ENCODE measurements at places on chromosomes 1 and 21.

DNA sequence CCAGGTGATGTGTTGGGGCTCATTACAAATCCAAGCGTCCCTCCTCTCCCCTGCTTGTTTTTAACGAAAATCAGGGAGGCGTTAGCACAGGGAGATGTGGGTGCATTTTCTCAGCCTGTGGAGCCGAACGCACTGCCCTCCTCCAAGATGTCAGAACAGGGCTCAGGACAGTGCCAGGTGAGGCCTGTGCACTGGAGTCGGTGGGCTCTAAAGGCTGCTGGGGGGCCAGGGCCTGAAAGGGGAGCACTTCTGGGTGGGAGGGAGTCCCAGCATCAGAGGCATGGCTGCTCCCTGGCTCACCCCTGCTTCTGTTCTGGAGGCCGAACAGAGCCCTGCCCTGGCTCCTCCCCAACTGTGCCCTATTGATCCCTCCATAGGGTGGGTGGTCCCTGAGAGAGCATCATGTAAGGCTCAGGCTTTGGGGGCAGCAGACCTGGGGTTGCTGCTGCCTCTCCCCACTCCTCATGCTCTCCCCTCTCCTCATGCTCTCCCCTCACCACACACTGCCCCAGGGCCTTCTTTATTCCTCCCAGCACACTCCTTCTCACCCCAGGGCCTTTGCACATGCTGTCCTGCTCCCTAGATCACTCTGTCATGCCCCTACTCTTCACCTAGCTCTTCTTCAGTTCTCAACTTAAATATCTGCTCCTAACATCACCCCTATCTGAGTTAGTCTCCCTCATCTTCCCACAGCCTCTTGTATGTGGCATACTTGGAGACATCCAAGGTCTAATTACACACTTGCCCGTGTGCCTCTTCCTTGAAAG is 725.2 kb downstream of the PTPRU start:
- DNase-seq: no peak

GRCh38 chr1:226420897-226421296 is 13.0 kb upstream of the PARP1 start:
- no peak for DNase-seq

GRCh38 chr1:243291292-243291691 is 35.5 kb downstream of the SDCCAG8 start:
- DNase-seq: no peak

GRCh38 chr1:205240569-205240968 is 12.8 kb downstream of the TMCC2 start:
- DNase-seq: no peak

DNA sequence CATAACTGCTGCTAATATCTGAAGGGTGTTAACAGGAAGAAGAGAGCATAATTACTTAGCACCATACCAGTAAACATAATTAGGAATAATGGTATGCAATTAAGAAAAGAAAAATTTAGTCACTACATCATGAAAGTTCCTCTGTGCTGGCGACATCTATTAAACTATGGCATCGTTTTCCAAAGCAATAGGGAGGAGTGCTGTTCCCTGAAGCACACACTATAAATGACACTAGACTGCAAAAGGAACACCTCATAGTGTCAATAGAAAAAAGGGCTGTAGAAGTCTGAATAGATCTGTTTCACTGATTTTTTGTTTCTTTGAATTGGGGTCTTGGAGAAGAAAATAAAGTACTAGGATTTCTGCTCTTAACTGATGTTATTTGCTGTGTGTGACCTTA is 773.6 kb upstream of the B3GALT2 start:
- no peak for DNase-seq

DNA sequence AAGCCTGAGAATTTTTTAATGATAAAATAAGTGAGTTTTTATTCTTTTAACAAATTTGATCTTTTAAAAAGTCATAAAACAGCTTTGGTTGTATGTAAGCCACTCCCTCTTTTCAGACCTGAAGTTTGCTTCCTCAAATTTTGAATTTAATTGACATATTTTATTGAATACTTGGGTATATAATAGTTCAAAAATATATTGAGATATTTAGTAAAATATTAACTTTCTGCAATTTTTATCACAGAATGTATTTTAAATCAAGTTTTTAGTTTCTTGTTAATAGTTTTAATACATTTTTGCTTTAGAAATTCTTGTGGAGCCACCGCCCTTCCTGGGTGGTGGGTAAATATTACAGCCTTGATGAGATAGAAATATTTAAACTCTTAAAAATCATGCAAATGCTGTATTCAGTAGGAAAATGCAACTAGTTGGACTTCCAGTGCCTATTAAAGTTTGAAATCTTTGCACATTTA is 867 bp downstream of the PTPRC start:
- DNase-seq: no peak

DNA sequence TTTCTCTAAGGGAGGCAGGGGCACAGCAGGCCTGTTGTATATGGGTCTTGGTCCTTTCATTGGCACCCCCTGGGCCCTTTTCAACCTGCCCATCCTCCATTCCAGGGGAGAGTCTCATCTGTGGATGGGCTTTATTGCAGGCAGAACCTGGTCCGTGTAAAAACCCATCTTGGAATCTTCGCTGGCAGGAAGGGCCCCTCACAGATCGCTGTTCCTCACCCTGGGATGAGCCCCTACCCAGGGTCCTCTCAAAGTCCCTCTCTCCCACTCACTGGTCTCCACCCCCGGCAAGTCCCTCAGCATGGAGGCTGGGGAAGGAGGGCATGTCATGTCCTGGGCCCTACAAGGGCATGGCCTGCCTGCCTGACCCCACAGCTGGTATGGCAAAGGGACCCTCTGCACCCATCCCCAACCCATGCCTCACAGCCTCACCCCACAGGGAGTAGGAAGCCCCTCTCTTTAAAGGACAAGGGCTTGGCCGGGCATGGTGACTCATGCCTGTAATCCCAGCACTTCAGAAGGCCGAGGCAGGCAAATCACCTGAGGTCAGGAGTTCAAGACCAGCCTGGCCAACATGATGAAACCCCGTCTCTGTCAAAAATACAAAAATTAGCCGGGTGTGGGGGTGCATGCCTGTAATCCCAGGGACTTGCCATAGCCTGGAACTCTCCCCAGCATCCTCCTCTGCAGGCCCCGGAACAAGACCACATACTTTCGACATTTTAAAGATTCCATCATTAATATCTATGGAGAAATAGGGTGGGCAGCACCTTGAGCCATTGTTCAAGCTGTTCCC is 13.2 kb upstream of the CDA start:
- no peak for DNase-seq

GRCh38 chr1:78101514-78101913 is 55.7 kb downstream of the GIPC2 start:
- peak; percentile 8 for DNase-seq

GRCh38 chr1:154335025-154335714 is 9.8 kb downstream of the ATP8B2 start:
- peak; percentile 93 for DNase-seq

DNA sequence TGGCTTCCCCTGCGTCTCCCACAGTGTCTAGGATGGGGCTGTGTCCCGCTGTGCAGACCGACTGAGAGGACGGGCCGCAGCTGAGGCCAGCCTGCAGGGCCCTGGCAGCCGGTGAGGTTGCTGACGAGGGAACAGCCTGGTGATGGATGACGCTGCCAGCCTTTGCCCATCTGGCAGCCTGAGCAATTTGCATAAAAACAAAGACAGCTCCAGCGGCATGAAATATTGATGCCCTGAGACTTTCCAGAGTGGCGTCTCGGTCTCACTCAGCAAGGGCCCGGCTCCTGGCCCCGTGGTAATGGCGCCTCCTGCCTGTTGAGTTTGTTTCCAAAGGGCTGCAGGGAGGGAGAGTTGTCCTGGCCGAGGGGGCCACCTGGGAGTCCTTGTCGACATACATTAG is 19.1 kb upstream of the KCNA10 start:
- no peak for DNase-seq

- DNase-seq: no peak
Observed at GRCh38 chr1:159436469-159436868, 3.1 kb upstream of the OR10J1 start.

DNA sequence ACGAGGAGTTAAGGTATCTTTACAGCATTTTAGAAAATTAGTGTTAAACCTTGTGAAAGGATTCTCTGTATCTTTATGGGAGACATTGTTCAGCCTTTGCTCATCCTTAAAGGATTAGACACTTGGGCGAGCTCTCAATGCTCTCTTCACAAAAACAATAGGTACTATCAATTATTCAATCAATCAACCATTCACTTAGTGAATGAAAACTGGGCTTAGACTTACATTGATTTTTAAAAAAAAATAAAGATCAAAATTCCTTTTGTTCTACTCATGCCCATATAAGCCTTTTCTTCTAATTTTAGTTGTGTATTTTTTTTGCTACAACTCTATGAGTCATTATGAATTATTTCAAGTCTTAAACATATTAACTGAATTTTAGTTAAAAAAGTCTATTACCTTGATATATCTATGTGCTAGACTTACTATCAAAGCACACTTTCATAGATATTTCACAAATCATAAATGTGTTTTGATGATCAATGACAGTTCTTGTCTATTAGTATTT is 181.2 kb downstream of the DPYD start:
- no peak for DNase-seq

- no peak for DNase-seq
Observed at GRCh38 chr1:209570743-209571142, 12.8 kb upstream of the CAMK1G start.

DNA sequence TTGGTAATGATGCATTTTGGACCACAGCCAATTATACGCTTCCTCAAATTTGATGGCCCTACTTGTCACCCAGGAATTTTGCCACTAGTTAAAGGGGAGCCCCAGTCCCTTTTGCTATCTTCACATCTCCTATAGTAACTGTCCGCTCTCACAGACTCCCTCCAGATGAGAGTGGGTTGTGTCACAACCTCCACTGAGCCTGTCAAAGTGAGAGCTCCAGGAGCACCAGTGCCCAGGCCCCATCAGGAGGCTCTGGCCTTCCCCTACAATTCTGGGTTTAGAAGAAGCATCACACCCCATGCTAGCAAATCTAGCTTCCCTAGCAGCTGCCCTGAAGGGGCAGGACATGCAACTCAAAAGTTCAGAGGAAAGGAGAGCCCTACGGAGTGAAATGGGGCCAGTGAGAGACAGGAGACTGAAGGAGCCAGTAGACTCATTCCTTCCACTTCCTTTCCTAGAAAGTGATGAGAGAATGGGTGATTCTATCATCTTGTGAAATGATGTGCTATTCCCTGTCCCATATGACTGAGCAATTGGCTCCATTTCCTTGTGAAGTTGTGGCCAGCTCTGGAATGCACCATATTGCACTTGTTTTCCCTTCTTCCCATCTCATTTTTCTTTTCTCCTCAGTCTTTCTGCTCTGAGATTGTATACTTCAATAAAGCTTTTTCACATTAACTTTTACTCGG is 541.3 kb downstream of the DPYD start:
- DNase-seq: no peak

DNA sequence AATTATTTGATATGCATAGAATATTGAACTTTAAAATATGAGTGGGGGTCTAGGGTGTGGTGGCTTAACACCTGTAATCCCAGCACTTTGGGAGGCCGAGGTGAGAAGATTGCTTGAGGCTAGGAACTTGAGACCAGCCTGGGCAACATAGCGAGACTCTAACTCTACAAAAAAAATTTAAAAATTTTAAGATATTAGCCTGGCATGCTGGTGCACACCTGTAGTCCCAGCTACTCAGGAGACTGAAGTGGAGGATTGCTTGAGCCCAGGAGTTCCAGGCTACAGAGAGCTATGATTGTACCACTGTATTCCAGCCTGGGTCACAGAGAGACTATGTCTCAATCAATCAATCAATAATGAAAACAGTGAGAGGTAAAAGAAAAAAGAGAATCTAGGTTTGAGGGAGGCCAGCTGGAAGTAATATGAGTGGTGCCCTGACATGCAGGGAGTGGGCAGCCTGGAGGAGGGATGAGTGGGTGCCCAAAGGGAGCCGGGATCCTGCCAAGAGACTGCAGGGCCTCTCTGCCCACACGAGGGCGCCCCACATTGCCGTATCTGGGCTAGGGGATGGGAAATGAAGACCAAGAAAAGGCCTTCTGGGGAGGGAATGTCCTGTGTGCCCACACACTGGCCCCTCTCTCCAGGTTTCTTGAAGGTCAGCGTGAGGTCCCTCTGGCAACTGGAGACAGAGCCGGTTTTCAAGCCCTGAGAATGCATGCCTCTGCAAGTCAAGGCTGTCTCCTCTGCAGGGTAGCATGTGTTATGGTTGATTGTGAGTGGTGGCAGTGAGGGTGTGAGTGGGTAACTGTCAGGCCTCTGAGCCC is 93.9 kb upstream of the PPM1J start:
- DNase-seq: peak; percentile 77

DNA sequence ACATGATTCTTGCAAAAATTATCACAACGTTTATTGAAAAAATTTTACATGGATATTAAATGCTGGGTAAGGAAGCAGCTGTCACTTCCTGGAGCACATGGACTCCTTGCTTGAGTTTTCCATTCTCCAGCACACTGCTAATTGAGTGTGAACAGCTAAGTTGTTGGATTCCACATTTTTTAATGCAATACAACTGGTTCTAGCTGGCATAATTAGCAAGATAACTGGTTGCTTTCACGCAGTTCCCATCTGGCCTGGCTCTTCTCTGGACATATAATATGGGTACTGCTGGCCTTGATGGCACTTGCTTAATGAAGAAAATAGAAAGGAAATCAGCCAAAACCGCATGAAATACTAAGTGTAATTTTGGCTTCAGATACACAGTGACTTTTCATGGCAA is 26.6 kb downstream of the RGS21 start:
- no peak for DNase-seq

DNA sequence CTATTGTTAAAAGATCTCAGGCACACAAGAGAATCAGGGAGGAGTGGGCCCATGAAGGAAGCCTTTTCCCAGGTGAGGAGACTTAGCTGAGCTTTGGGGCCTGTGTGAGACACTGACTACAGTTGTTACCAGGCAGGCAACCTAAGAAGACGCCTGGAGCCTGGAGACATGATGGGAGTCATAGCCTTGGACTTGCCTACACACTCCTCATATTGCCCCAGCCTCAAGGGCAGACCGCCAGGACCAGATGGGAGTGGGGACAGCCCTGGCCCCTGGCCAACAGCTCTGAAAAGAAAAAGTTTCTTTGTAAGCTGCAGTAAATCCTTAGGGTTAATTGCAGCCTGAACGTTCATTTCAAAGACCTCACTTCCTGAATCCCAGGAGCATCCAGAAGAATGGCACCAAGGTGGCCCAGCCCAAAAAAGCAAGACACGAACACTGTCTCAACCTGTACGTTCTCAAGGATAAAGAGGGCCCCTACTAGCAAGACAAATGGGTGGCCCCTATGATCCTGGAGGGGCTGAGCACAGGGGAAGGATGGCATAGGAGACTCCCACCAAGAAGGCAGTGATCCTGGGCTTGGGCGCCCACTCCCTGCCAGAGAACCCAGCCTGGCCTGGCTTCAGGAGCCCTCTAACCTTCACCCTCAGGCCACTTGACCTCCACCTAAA is 33.2 kb upstream of the BTG2 start:
- peak; percentile 44 for DNase-seq
